Stimulated activated CD8-positive, alpha-beta memory T cell treated with anti-CD3 and anti-CD28 coated beads, Interleukin-2, amount 100 ng/mL, for 1 hour (primary cell): ENCODE measurements at places on chromosomes 2 and 18.

DNA sequence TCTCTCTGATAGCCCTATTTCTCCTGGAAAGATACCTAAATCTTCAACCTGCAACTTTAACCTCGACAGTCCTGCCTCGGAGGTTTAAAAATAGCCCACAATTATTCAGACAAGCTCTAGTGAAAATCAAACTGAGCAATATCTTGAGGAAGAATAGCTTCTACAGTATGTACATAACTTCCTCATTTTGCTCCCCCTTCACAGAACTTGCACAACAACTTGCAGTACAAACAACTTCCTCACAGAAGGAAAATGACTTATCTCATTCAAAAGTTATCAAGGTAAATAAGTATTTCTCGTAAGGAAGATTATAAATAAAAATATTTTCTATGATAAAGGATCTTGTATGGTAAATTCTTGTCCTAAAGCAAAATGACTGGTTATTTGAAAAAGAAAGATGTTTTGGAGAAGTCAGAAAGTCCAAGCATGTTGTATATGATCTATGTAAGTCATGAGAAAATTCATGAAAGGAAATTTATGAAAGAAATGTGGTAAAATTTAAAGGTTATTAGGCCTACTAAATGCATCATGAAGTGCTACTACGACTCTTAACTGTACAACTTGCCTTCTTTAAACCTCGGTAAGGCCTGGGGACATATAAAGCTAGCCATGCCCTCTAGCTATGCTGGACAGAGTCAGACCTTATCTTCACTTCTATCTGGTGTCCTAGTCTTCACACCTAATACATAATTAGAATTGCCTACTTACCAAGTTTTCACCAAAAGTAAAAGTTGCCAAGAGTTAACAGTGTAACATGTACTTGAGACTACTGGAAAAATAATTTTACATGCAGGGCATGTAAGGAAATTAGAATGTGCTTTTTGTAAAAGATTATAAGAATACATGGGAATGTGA lies 394.5 kb downstream of the DLGAP1 start:
- DNase-seq, result no peak

- DNase-seq, result no peak
Observed at GRCh38 chr2:128642821-128643220, 324.2 kb upstream of the HS6ST1 start.

- DNase-seq, result no peak
Observed at GRCh38 chr2:41698678-41699422, 349.0 kb upstream of the PKDCC start.

GRCh38 chr18:7269942-7270341 lies 39.1 kb downstream of the LRRC30 start:
- DNase-seq, result no peak

DNA sequence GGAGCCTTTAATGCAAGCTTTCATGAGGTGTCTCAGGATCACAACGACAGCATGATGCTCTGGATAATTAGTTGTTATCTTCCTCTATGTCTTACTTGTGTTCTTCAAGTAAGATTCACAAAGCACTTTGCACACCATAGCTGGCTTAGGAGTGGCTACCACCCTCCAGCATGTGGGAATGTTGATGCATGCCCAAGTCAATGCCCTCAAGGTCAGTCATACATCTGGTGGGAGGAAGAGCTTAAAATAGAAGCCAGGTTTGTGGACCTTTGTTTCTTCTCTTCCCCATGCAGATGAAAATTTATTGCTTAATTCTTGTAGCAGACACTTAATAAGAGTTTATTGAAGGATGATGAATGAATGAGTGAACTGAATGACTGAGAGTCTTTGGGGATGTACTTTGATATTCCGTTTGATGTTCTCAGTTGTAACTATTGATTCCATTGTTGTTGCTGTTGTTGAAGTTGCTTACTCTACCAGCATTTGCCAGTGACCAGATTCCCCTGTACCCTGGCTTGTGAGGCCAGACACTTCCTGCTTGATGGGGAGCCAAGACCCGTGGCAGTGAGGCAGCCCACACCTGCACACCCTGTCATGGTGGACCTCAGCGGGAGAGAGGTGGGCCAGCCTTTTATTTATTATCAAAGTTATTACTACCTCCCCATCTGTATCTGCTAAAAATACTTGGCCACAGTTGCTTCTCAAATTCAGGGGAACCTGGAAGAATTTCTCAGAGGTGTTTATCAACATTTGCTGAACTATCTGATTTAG lies 137.8 kb downstream of the LAMA3 start:
- DNase-seq, result no peak

DNA sequence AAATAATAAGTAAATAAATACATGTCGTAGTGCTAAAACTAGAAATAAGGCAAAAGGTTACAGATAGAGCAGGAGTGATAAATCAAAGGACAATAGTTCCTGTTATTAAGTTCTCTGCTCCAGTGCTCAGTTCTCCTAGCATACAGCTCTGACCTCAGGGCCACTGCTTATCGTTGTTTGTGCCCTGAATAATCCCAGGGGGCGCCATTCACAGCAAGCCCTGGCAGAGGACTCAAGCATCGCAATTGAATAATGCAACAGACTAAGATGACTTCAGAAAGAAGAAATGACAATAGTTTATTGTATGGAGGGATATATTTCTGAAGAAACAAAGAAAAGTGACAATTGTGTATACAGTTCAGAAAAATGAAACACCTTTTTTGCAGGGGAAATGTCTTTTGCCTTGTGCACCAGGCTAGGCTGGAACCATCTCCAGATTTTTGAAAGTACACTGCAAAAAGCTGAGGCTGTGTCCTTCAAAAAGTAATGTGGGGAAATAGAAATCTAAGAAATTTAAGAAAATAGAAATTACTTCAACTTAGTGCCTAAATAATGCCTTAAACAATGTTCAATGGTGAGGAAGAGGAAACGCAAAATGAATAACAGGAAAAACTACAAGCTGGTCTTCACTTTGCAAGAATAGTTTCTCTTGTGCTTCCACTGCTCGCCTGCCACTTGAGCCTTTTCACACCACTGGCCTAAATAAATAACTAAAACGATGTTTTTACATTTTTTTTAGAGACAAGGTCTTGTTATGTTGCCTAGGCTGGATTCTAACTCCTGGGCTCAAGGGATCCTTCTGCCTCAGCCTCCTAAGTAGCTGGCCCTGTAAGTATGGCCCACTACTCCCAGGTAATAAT lies 19.0 kb upstream of the CCNYL1 start:
- DNase-seq, result peak; percentile 34

DNA sequence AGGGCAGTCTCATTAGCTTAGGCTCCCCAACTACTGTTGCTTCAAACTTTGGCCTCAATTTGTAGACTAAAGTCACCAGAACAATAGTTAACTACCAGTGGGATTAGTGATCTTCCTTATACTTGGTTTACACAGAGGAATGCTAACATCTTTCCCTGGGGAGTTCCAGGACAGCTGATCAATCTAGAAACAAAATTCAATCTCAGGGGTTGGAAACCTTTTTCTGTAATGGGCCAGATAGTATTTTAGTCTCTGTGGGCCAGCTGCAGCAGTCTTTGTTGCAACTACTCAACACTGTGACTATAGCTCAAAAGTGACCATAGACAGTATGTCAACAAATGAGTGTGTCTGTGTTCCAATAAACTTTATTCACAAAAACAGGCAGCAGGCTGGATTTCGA lies 85.7 kb downstream of the METTL8 start:
- DNase-seq, result no peak

- no peak for DNase-seq
Observed at GRCh38 chr2:73084971-73085370, 13.5 kb upstream of the SFXN5 start.

DNA sequence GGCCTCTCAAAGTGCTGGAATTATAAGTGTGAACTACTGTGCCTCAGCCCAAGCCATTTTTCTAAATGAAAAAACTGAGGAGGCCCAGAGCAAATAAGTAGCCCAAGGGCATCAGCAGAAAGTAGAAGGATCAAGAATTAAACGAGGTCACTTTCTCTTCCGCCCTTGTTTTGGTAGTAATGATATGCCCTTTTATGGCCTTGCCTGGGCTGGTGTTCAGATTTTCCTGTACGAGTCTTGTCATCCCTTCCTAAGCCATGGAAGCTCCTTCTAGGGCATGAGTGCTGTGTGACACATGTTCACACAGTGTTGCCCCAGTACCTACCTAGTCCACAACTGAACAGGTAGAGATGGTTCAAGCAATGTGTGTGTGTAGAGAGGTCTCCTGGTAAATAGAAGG lies 6.6 kb downstream of the HPCAL1 start:
- DNase-seq, result no peak

GRCh38 chr2:198452327-198452726 lies 647.9 kb downstream of the PLCL1 start:
- DNase-seq, result no peak

DNA sequence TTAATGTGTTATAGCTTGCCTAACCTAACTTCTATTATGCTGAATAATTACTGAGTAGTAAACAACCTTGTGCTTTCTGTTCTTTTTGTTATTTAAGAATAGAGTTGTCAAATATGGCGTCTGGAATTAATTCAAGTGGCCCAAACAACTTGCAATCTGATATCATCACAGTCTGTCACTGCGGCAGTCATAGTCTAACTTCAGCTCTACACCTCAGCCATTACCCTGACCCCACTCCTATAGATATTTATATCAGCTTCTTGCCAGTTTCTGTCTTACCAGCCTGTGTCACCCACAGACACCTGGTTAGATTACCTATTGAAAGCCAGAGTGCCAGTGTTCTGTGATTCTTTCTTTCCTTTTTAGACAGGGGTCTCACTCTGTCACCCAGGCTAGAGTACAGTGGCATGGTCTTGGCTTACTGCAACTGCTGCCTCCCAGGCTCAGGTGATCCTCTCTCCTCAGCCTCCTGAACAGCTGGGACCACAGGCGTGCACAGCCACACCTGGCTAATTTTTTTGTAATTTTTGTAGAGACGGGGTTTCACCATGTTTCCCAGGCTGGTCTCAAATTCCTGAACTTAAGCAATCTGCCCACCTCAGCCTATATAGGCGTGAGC lies 14.1 kb upstream of the KLHL41 start:
- no peak for DNase-seq

GRCh38 chr18:11310476-11311086 lies 161.2 kb upstream of the PIEZO2 start:
- DNase-seq, result no peak

DNA sequence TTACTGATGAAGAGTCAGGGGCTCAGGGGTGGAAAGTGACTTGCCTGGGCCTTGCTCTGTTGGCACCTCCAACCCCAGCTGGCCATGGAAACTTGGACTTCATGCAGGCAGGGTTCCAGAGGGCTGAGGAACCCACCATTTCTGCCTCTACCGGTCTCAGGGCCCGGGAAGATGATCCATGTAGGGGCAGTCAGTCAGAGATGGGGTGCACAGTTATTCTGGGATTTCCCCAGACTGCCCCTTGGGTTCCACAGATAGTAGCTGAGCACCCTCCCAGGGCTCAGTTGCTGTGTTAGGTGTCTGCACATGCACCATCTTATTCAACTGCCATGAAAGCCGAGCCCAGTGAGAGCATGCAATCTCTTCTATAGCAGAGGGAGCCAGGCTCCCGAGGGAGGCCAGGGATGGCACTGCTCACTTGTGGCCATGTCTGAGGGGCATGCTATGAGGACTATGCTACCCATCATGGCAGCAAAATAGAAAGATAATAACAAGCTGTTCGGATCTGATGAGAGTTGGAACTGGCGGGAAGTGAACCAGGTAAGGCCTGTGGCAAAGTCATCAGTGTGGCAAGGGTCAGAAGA lies 37.3 kb downstream of the RHOB start:
- no peak for DNase-seq

DNA sequence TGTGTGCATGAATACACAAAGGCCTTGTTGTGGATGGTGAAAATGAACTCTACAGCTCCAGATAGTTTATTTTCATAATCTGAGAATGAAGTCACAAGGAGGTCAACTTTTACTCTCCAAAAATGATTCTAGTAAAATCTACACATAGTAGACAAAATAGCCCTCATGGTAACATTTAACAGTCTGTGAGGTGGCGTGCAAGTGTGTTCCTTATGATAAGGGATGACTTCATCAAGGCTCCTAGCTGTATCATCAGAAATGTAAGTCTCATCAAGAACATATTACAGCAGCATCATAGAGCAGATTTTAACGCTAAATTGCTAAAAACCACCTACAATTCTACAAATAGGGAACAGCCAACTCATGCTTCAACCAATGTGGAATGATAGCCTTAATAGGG lies 72.3 kb upstream of the RIOK3 start:
- DNase-seq, result no peak

DNA sequence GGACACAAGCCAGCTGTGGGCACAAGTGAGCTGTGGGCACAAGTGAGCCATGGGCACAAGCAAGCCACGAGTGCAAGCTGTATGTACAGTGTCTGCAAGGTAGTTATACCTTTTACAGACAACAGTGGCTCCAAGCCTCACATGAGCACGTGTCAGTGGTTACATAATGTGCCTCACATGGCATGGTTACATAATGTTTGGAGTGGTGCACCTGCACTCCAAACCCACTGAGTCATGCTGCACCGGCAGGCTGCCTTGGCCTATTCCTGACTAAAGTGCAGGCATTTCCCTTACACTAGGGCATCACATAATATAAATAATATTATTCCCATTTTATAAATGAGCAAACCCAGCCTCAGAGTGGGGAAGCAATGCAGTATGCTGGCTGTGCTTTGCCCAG lies 62.6 kb downstream of the MARCO start:
- DNase-seq, result no peak

DNA sequence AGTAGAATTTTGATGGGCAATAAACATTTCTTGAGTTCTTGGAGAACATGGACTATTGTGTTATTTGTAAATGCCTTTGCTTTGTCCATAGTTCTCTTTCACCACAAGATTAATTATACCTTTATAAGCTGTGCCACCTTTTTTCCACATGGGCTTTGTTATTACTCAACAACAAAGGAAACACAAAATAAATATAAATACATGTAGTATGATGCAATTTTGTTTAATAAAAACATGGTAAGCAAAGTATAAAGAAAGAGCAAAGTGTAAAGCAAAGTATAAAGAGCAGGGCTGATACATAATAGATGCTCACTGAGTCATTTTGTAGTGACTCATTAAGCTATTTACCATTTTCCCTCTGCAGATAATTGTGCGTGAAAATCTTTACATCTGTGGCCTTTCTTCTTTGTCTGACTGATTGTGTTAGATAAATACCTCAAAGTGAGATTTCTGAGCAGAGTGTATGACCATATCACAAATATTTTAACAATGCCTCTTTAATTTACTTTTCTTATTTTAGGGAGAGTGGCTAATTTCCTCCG lies 80.9 kb downstream of the CERS6 start:
- no peak for DNase-seq

DNA sequence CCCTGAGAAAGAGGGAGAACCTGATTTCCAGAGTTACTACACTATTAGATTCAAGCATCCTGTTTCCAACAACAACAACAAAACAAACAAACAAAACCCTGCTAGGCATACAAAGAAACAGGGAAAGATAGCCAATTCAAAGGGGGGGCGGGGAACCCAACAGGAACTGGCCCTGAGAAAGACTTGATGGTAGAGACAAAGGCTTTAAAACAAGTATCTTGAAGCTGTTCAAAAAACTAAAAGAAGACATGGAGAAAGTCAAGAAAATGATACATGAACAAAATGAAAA lies 147.1 kb downstream of the THADA start:
- no peak for DNase-seq

- DNase-seq, result no peak
Observed at GRCh38 chr2:69298862-69299261, 88.2 kb downstream of the GFPT1 start.

GRCh38 chr2:222877556-222878300 lies 16.9 kb downstream of the ACSL3 start:
- no peak for DNase-seq

GRCh38 chr2:138712212-138712979 lies 67.8 kb downstream of the NXPH2 start:
- DNase-seq, result no peak

- DNase-seq, result no peak
Observed at GRCh38 chr2:106561356-106561755, 74.2 kb downstream of the CD8B2 start.

GRCh38 chr2:101829429-101829828 lies 131.9 kb downstream of the MAP4K4 start:
- no peak for DNase-seq
